ENCODE measurements at places on chromosomes 6 and 20.

DNA sequence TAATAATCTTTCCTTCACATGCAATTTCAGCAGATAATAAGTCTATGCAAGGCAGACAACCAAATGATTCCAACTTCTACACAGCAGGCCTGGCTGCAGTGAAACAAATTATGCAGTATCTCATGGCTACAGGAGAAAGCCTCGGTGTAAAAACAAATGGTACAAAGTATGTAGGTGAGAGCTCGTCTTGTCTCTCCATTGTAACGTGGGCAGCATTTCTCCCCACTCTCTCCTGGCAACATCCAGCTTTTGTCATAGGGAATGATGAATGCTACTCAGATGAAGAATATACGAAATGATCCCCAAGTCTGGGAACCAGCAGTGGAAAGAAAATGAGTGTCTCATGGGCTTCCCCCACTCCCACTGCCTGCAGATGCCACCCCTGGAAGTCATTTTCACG, 32.4 kb downstream of the FYN start:
- DNase-seq = no peak

DNA sequence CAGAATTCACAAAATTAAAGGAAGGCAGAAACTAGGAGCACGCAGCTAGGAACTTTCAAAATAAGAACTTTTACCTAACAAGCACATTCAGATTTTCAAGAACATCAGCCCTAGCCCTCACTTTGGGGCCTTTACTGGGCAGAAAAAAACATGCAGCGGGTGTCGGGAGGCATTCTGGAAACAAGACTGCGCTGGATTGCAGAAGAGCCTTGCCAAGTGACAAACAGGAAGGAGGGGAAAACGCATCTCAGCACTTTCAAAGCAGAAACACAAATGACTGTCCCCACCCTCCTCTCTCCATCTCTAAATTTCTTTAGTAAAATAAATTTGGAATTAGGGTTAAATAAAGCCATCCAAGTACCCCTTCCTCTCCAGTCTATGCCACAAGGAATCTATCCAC, 74.6 kb upstream of the RREB1 start:
- DNase-seq = no peak

DNA sequence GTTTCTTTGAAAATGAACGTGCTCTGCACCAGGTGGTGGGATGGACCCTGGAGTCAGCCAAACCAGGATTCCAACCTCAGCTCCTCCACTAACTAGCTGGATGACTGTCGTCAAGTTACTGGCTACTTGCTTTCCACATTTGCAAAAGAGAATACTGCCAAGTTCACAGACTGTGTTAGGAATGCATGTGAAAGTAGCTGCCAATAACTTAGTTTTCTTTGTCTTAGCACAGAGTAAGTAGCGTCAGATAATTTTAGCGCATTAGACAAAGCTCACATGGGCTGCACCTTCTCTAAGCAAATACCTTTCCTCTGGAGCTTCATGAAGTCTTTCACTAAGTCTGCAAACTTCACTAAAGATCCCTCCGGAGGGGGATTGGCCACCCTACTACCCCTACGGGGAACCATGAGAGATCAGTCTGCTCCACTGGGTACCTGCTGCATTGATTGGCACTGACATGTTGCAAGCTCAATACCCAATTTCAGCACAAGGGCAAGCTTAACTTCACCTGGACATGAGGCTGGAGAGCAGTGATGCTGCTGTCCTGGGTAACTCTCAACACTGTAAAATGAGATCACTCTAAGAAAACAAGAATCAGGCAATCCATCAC, 113.9 kb downstream of the MBOAT1 start:
- no peak for DNase-seq

DNA sequence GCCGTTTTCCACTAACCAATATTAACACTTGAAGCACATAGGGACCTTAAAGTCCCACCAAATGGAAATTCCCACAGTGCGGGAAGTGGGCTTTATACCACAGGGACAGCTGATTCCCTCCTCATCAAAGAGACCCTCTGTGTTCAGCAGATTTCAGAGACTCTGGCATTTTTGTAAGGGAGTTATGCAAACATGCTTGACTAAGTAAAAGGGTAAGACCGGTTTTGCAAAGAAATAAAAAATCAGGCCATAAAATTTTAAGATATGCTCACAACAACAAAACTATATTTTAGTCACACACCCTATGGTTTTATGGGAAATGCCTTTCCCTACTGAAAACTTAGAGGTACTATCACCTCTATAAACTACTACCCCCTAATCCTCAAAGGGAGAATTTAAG, 45.4 kb upstream of the SPTLC3 start:
- DNase-seq = no peak

DNA sequence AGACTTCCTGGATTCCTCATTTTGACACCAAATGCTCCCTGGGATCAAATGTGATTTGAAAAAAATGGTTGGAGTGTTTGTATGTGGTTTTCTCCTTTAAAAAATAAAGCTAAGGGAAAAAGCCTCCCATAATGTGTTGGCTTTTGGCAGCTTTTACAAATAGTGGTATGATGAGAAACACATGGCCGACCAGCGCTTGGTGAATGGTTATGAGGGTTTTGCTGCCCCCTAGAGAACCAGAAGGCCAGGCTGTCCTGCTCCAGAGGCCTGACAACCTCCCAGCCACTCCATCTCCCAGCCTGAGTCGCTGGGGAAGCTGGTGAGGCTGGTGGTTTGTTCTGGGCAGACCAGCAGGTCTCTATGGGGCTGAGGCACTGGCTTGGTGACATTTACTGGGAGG, 69.3 kb downstream of the CLIC5 start:
- no peak for DNase-seq

DNA sequence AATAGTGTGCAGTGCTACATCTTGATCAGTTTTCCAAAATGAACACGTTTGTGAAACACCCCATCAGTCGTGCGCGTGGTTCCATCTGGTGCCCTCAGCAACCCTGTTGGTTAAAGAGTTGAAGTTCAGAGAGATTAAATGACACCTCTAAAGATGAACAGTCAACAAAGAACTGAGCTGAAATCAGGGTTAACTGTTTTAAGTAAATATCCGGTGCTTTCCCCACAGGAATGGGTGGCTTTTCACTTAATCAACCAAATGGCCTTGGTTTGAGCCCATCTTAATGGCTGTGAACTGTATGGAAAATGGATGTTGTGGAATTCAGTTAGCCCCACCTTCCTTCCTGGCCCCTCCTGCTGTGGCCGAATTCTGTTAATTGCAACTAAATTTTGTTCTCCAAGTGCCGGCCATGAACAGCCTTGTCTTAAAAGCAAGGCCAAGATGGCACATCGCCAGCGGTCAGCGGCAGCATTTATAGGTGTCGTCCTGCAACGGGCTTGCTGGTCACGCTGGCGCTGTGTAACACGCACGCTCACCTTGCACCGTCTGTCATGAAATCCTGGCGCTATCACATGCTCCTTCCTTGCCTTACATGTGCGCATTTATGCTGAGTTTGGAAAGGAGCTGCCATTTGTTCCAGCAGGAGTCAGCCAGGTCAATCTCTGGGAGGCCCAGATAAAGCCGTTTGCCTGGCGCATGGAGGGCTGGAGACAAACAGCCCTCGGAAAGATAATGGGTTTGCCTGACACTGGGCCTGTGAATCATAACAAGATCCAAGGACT, 164.5 kb downstream of the ERMARD start:
- DNase-seq = no peak

GRCh38 chr6:95087394-95088097, 489.8 kb upstream of the MANEA start:
- DNase-seq = peak; percentile 78

DNA sequence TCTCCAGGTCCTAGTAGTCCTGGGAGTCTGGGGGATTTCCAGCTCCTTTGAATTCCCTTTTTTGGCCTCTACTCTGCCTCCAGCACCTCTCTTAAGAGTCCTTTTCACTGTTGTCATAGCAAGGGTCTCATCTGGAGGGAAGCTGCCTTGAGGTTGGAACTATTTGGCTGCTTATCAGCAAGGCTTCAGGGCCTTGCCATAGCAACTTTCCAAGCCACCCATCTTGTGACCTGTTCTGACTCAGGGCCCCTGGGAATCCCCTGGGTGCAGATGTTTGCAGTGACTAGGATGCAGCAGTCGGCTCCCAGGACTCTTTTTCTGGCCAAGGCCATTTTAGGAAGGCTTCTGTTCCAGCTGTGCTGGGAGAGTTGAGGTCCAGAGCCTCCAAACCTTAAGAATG, 12.4 kb downstream of the PKIG start:
- peak; percentile 83 for DNase-seq

- no peak for DNase-seq
Observed at GRCh38 chr20:2838170-2838797, 2.2 kb downstream of the PCED1A start.

- DNase-seq = peak; percentile 45
Observed at GRCh38 chr6:14881398-14881797, 364.5 kb upstream of the JARID2 start.

GRCh38 chr6:45697605-45698004, 318.1 kb downstream of the CLIC5 start:
- DNase-seq = peak; percentile 99
